ENCODE measurements at places on chromosomes 6 and 20.

DNA sequence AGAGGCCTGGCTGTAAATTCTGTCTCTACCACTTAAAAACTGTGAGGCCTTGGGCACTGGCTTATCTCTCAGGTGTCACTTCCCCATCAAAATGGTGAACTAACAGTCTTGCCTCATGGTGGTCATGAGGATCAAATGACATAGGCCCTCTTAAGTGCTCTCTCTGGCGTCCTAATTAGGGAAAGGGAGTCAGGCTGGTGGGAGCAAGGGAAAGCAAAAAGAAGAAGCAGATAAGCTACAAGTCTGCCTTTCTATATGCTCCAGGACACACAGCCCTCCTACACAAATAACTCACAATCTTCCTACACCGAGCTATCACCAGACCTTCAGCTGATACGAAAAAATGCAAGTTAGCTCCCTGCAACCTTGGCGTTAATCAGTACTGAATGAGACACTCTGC, 19.5 kb upstream of the SLC22A16 start:
- no peak for DNase-seq

GRCh38 chr6:91483415-91484105, 896.7 kb upstream of the MAP3K7 start:
- no peak for DNase-seq

GRCh38 chr6:35809809-35810208, 4.7 kb downstream of the LHFPL5 start:
- DNase-seq = no peak

DNA sequence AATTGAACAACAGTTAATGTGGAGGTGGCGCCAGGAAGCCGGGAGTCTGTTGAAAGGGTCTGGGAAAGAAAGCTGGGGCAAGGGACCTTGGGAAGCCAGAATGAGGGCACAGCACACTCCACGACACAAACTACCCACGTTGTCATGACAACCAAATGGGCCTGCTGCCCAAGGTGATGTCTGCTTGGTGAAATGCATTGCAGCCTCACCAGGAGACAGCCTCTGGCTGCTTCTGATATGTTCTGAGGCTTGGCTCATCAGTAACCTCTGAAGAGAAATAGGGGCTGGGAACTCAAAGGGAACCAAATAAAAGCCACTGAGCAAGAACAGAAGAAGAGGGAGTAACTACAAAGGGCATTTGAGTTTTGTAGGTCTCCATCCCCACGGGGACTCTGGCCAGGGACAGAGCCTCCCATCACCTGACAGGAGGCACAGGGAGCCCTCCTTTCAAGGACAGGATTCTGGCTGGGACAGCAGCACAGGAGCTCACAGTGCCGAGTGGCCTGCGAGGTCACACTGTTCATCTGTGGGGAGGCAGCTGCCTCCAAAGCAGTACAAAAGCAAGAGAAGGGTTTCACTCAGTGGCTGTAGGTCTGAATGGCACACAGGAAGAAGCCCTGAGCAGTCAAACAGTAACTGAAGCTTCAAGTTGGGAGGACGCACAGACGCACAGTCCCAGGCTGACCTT, 44.6 kb upstream of the KCNK16 start:
- DNase-seq = no peak

DNA sequence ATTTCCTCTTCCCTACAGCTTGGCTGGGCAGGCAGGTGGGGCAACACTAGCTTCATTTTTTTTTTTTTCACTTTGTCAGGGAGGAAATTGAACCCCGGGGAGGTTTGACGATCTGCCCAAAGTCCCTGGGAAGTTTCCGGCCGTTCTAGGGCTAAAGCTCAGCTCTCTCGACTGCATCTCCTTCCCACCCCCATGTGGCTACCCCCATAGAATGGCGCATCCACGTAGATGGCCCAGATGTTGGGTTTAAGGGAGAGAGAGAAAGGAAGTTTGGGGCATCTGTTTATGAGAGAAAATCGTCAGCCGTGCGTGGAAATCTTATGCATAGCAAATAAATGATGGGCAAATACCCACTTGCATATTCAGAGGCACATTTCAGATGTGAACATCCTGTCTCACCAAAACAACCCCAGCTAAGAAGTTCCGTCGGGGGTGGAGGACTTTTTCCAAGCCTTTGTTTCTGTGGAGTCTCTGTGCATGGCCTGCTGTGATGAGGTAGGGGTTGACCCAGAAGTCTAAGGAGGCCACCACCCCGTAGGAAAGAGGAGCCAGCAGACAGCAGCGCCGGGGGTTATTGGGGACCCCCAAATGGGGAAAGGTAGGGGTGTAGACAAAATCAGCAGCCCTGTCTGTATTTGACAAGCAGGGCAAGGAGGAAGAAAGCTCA, 40.5 kb upstream of the ZNF831 start:
- DNase-seq = no peak

DNA sequence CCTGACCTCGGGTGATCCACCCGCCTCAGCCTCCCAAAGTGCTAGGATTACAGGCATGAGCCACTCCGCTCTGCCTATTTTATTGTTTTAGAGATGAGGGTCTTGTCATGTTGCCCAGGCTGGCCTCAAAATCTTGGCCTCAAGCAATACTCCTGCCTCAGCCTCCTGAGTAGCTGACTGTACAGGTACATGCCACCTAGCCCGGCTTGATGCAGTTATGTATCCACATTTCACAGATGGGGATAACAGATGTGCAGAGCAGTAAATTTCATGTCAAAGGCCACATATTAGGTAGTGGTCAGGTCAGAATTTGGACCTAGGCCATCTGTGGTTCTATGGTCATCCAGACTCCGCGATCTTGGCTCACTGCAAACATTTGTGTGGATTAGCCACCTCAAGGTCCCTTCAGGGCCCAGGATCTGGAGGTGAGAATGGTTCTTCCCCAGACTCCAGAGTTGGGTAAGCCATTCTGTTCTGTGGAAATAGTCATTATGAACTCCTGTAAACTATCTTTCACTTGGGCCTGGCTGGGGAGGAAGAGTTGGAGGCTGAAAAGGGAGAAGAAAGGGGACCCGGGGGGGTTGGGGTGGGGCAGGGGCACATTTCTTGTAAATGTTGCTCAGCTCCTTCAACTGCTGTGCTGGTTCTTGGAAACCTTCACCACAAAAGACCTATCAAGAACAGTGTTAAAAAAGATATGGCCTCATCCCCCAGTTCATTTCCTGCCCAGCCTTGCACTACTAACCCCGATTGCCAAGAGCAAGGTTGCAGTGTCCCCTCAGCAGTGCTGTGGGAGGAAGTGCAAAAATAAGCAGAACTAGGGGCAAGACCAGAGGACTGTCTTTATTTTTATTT, 13.0 kb downstream of the PIM1 start:
- no peak for DNase-seq

DNA sequence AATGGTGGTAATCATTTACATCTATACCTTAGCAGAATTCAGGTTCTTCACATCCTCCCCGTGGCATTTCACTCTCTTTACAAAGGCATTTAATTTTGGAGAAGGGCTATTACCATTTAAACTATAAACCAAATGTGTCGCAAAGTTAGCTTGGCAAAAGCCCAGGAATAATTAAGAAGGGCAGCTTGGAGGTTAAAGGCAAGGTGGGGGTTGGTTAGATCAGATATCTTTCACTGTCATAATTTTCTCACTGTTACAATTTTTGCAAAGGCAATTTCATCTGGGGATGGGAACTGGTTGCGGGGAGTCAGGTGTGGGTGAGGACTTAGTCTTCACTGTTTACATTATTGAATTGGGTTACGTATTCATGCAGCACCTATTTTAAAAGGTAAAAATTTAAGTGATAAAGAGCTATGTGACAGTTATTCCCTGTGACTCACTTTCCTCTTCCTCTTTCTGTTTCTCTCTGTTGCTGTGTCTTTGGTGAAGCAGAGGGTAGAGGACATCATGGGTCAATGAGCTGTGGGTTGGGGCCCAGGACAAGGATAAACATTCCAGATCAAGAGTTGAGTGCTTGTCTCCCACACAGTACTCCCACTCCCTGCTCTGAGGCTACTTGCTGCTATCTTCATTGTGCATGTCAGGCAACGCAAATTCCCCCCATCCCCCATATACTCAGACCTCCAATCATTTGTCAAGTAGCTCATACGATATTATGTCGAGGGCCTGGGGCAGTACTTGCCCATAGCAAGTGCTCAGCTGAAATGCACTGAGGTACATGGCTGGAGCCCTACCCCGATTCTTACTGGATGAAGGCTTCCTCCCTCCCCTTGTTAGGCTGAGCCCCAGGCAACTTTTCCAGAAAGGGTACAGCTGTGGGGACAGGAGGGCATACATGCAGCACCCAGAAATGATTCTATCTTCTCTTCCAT, 223.1 kb upstream of the MYLIP start:
- DNase-seq = no peak

DNA sequence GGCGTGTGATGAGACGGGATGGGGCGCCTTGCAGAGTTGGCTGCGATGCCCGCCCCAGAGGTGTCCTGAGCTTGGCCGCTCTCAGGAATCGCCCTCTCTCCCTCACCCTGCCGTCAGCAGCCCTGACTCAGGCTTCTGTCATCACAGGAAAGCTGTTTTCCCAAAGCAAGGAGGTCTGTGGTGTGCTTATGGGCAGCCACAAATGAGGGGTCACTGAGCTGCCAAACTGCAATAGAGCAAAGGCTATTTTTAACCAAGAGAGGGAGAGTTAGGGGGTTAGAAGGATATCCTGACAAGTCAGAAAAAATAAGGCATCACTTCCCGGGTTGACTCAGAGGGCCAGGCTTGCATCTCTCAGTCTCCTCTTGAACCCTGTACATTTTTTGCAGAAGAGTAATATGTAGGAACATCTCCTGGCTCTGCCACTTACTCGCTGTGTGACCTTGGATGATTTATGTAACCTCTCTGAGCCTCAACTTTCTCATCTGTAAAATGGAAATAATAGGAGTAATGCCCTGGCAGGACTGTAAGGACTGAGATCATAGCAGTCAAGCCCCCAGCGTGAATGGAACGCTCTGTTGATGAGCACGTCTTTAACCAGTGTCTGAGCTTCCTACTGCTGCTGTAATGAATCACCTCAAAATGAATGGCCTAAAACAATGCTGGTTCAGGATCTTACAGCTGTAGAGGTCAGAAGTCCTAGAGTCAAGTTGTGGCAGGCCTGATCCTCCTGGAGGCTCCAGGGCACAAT, 181.9 kb downstream of the NFATC2 start:
- no peak for DNase-seq

DNA sequence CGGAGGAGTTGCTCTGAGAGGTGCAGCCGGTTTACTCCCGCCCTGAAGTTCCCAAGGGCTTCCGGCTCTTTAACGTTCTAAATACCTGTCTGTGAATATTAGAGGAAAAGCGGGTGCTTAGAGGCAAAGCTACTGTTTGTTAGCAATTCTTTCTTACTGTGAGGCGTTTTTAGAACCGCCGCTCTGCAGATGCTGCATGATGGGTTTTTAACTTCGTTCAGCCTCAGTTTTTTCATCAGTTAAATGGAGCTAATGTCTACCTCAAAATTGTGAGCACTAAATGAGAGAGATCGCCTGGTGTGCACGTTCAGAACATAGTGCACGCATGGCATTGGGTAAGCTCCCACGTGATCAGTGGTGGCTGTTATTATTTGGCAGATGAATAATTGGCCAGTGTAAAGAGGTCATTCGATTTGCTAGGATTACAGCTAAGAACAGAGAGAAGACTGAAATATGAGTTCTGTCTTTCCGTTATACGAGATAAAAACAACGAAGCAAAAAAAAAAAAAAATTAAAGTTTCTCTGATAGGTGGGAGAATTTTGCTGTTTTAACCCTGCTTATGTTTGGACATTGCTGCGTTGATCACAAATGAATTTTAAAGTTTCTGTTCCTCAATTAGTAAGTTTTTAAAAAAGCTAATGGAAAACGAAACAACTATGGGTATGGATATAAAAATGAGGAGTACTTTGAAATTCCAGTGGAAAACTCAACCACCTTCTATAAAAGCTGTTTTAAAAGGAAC, 660 bp upstream of the TFB1M start:
- DNase-seq = no peak

Data from suprapubic skin (tissue), 4 donors.